ENCODE measurements at places on chromosomes 2 and 18. TPM values are rescaled to one million over a fixed set of nuclear protein-coding genes. Genes with fewer than 3 reads are reported as not detected.
A peak's percentile ranks its signal among the peaks of the same experiment; 100 is the strongest.

STARD6 gene
- 0.57 TPM for total RNA-seq

CPLX4 gene
- not detected for total RNA-seq

SLC35F5 gene
- total RNA-seq: 122 TPM

RAB6D gene
- total RNA-seq: 0.10 TPM

EGR4 gene
- not detected for total RNA-seq

GNLY gene
- total RNA-seq: not detected

BOD1L2 gene
- total RNA-seq: not detected

GALNT3 gene
- 1.1 TPM for total RNA-seq

PRKAG3 gene
- total RNA-seq: not detected

CD8A gene
- 0.12 TPM for total RNA-seq

SYT4 gene
- not detected for total RNA-seq

CD302 gene
- total RNA-seq: 2.0 TPM

FZD7 gene
- 16.8 TPM for total RNA-seq

TEKT4 gene
- not detected for total RNA-seq

DNA sequence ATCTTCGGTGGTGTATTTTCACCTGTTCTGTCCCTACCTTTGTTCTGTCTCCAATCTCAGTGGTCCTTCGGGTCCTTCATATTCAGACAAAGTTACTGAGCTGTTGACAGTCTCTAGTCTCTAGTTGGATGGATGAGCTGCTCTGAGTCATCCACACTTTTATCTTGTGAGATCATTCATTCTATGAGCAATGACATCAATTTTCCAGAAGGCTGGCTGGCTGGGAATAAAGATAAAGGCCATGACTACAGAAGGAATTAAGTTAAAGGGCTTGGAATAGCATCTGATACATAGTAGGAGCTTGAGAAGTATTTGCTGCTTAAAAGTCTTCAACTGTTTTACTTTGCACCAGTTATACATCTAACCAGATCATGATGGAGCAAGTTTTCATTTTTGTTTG, 43.1 kb upstream of the SLC39A10 start:
- DNase-seq: peak; percentile 30

DNA sequence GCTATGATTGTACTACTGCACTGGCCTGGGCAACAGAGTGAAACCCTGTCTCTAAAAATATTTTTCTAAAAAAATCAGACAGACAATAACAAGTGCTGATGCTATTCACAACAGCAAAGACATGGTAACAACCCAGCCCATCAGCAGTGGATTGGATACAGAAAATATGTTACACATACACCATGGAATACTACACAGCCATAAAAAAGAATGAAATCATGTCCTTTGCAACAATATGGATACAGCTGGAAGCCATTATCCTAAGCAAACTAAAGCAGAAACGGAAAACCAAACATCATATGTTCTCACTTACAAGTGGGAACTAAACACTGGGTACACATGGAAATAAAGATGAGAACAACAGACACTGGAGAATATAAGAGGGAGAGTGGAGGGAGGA, 19.9 kb downstream of the FAM161A start:
- DNase-seq: no peak

- DNase-seq: no peak
These were observed 17.9 kb upstream of the RGPD8 start for GRCh38 chr2:112451317-112451716.

DNA sequence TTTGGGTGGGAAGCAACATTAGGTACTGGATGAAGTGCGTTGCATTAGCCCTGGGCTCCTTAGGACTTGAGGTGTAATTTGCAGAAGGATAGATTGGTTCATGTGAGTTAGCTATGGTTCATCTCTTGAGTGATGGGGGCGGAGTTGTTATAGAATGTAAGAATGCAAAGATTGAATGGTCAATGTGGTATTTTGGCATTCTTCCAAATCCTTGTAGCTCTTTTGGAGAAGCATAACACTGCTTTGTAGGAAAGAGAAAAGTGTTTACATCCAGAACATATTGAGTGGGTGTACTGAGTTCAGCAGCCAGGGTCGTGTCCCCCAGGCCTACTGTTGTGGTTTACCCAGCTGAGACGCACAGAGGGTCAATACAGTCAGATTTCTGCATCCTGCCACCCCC, 173.5 kb downstream of the FMNL2 start:
- DNase-seq: peak; percentile 12

DNA sequence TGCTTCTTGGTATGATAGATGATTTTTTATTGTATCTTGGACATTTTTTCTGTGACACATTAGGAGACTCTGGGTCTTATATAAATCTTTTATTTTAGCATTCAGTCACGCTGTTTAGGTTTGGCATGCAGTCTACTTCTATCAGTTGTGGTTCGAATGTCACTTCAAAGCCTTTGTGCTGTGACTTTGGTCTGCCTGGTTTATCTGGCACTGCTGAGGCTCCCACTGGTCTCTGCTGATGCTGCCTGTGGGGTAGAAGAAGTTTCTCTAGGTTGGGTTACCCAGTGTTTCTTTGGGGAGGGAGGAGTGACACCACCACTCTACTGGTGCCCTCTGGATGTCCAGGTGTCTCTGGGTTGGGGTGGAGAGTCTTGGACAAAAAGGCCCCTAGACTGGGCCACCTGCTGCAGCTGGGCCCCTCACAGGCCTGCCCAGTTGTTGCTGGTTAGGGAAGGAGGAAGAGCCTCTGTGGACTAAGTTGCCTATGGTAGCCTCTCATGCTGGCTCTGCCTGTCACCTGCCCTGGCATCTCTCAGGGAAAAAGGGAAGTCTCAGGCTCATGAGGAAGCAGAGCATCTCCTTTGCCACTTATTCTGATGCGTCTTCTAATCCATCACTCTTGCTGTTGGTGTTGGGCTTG, 115.4 kb upstream of the HS6ST1 start:
- no peak for DNase-seq

DNA sequence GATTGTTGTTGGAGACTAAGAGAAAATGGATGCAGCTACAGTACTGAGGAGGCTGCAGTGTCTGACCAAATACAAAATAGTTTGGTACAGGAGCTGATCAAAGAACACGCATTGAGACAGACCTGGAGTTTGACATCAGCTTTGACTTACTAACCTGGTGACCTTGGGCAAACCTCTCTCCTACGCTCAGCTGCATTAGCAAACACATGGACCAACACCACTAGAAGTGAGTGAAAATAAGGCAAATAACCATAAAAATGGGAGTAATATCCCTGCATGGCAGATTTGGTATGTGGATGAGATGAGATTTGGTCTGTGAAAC, 126.5 kb downstream of the LPIN1 start:
- DNase-seq: no peak

DNA sequence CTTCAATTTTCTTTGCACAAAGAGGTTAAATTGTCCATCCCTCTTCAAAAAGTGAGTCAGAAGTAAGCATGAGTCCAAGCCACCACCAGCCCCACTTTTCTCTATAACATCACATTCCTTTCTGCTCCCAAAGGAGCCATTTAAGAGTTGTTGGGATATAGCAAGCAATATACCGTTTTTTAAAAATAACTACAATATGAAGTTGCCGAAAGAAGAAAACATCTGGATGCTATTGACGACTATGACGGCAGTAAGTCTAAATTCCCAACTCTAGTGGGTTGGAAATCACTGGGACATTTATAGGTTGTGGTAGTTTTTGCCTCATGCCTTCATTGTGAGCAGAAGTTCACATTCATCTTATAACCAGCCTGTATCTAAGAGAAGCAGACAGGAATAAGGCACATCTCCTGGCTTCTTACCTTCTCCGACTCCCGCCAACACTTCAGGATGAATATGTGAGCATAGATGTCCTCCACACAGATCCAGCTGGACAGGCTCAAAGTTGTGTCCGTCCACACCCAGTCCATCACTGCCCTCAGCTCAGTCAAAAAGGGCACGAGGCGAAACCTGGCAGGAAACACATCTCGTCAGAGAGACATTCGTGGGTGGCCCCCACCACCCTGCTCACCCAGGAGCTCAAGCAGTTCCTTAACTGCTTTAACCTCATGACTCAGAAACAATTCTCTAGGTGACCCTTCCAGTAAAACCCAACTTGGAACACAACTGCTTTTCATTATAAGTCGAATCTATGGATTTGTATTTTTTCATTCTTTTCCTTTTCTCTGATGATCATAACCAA, 163.6 kb downstream of the NAPG start:
- DNase-seq: no peak

- no peak for DNase-seq
These were observed 42.1 kb downstream of the MTCL1 start for GRCh38 chr18:8747440-8747937.

GRCh38 chr2:190853531-190854383, 26.9 kb upstream of the GLS start:
- DNase-seq: no peak

DNA sequence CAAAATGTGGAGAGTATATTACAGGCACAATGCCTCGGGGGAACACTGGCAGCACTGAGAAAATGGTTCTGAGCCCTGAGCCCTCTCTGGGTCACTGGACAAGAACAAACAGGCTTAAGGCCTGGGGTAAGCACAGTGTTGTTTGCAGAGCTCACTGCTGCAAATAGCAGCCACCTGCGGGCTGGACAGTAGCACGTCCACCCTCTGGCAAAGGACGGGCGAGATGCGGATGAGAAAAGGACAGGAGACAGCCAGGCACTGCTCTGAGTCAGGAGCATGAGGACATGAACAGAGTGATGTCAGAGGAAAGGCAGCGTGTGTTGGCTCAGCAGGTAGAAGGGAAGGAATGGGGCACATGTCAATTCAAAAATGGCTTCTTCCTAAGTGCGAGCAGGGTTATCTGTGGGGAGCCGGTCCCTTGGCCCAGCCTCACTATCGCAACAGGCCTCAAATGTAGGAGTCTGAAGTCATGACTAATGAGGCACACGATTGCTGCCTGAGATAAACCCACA, 25.9 kb upstream of the NEB start:
- no peak for DNase-seq

- no peak for DNase-seq
These were observed 5.9 kb upstream of the LRPPRC start for GRCh38 chr2:44001716-44002115.

DNA sequence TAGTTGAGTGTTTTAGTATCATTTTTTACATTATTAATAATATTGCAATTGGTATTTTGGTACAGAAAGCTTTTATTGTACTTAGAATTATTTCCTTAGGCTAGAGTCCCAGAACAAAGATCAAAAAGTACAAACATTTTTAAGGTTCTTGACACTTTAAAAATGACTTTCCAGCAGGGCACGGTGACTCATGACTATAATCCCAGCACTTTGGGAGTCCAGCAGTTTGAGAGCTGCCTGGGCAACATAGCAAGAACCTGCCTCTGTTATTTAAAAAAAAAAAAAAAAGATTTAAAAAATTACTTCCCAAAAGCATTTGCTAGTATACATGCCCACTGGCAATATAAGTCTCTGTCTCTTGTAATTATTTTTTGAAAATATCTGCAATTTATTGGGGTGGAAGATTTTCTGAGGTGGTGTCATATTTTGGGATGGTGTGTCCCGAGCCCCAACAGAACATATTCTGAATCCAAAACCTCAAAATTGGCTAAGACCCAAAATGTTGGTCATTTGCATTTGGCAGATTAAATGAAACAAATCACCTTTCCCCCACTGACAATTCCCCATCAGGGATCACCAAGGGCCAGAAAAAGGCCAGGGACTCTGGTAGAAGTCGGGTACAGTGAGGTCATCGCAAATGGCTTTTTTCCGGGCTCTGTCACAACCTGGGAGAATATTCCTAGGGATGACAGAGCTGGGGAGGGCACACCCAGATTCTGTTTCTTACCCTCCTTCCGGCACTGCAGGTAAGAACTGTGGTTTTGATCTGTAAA, 42.1 kb downstream of the NIFK start:
- DNase-seq: no peak

- DNase-seq: no peak
These were observed 667.0 kb downstream of the TSN start for GRCh38 chr2:122422384-122422991.

- no peak for DNase-seq
These were observed 87.1 kb downstream of the INPP5D start for GRCh38 chr2:233147136-233147828.

DNA sequence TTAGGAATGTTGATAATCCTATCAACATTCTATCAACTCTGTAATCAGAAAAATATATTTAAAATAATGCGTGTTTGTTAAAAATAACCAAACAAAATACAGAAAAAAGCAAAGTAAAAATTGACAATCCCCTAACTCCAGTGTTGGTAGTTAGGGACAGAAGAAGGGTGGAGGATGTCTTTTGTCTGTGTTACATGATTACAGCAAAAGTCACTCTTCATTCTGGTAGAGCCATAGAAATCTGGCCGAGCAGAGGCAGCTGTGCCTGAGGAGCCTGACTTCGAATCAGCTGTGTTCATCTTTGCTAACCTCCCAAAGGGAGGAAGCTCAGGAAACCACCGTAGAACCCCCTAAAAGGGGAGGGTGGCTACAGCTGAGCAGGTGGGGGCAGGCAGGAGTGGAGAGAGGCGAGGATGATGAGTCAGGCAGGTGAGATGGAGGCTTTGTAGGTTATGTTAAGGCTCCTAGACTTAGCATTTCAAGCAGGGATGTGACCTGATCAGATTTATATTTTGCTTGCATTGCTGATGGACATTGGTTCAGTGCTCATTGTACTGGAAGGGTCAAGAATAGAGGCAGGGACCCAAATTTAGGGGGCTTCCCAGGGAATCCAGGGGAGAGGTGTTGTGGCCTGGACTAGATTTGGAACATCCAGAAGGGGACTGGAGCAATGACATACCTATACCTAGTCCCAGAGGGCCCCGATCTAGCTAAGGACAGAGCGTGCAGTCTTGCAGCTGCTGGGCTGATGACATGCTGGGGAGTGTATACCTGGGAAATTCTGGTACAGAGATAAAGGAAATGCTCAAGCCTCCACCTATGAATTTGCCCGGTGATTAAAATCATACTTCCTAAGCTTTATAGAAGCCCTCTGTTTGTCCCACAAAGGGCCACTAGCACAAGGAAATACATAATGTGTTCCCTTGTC, 95.7 kb downstream of the NEDD4L start:
- no peak for DNase-seq

GRCh38 chr2:143582046-143582747, 453.0 kb downstream of the ARHGAP15 start:
- DNase-seq: no peak

DNA sequence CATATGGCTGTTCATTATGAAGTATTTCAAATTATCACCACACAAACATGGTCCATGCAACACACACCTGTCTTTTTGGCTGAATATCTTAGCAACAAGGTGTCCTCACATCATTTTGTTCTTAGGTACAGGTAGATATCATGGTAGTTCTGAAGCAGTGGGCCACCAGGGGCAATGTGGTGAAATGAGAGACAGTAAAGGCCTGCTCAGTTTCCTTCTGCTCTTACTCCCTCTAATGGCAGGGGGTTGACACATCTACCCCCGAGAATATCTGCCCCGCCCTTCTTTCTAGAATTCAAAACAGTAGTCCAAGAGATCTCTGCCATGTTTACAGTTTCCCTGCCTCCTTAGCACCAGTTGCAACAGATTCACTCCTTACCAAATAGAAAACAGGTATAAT, 147.0 kb upstream of the KLHL14 start:
- peak; percentile 46 for DNase-seq

GRCh38 chr2:201936817-201937216, 96.8 kb upstream of the FZD7 start:
- no peak for DNase-seq

DNA sequence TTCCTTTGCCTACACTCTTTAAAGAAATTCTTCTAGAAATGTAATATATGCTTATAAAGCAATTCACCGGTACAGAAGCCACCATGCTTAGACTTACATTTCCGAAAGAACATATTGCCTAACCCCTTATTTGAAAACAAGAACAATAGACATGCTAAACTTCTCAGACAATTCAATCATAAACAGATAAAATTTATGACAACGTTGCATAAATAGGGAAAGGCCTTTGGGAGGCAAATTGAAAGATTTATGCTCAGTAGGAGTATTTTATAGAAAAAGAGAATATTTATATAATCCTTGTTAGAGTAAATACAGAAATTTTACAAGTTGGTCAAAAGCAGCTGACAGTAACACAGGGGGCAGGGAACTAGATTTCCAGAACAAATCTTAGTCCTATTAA, 16.2 kb upstream of the MEP1B start:
- no peak for DNase-seq

Data from NCI-H460 (cell line).